Activated naive CD8-positive, alpha-beta T cell treated with anti-CD3 and anti-CD28 coated beads for 36 hours (primary cell): ENCODE measurements at places on chromosomes 12 and 14.

- H3K27me3 ChIP-seq, result peaks cover 21% of the 10 kb centered on the region
- H3K36me3 ChIP-seq, result no peaks in the 10 kb centered on the region
- H3K4me3 ChIP-seq, result no peak overlapping the region
- no peak overlapping the region for H3K27ac ChIP-seq
- H3K4me1 ChIP-seq, result no peaks in the 10 kb centered on the region
These were observed 664.7 kb downstream of the NRXN3 start for GRCh38 chr14:78834766-78835451.

DNA sequence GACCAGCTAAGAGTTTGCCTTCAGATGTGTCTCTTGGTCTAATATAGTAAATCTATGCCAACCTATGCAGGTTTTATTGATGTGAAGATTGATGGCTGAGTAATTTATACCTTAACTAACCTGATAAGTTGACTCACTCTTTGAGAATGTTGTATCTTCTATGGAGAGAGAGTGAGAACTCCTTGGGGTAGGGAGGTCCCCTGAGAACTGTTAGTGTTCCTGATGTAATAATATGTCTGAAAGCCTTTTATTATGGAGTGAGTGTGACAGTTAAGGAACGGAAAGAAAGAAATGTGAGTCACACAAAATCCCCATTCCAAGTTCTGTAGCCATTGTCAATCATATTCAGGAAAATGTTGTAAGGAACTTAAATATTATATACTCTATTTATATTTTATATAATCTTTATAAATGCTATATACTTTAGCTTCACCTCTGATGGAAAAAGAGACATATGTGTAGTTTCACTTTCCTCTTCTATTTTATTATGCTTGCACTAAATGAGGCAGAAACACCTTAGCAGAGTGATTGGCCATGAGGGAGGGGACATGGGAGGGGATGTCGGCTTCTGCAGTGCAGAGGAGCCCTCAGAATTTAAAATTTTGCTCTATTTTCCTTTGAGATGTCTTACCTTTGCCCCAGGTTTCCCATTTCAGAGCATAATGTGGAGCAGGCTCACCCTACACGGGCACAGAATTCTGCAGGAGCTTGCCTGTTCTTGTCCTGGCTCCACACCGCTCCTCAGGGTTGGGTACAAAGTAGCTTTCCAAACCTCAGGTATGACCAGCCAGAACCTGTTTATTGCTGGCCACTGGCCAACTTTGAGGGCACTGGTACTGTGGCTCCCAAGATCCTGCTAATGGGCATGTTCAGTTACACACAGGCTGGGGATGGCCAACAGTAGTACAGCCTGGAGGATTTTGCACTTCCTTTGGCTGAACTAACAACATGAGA, 57.7 kb downstream of the ARF6 start:
- H3K36me3 ChIP-seq, result peaks cover 5% of the 10 kb centered on the region
- DNase-seq, result no peak
- H3K4me3 ChIP-seq, result no peak overlapping the region
- H3K27ac ChIP-seq, result peak overlapping the region; percentile 67

GRCh38 chr12:127280393-127281275, 986.3 kb upstream of the TMEM132C start:
- peaks cover 36% of the 10 kb centered on the region for H3K27me3 ChIP-seq
- no peaks in the 10 kb centered on the region for H3K36me3 ChIP-seq
- H3K27ac ChIP-seq, result no peak overlapping the region

- H3K27me3 ChIP-seq, result no peaks in the 10 kb centered on the region
- DNase-seq, result no peak
- H3K36me3 ChIP-seq, result peaks cover 23% of the 10 kb centered on the region
- no peak overlapping the region for H3K27ac ChIP-seq
- no peak overlapping the region for H3K4me3 ChIP-seq
These were observed 107.5 kb downstream of the DAAM1 start for GRCh38 chr14:59295951-59296350.

DNA sequence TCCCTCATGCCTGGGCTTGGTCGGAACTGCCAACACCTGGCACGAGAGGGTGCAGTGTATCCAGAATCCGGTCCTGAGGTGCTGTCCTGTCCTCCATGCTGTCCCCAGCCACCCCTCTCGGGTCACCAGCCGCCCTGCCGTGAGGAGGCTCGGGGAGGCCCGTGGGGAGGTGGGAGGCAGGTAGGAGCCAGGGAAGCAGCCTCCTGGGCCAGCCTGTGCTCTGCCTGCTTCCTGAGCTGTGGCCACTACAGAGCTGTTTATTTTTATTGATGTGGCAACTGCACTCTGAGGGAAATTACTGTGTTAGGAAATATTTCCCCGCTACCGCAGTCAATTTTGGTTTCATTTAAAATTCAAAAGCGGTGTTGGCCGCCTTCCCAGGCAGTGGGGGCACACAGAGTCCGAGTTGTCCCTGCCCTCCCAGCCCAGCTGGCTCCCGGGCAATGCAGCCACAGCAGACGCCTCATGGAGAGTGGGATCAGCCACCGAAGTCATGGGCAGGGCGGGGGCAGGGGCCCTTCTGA, 18.3 kb downstream of the NOC4L start:
- peak; percentile 23 for DNase-seq
- no peak overlapping the region for H3K4me3 ChIP-seq
- no peak overlapping the region for H3K27ac ChIP-seq
- H3K36me3 ChIP-seq, result no peaks in the 10 kb centered on the region
- peaks cover 6% of the 10 kb centered on the region for H3K4me1 ChIP-seq

DNA sequence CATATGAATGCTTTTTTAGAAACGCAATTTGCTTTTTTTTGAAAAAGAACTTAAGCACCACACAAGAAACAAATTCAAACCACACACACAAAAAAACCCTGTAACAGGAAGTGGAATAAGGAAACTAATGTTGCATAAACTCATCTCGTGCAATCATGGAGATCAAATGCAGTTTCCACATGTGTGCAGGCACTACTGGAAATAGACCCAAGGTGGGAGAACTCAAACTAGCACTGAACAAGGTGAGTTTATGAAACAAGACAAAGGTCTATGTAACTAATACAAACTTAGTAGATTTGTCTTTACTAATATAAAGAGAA, 17.5 kb downstream of the NIN start:
- no peak for DNase-seq
- H3K27me3 ChIP-seq, result no peaks in the 10 kb centered on the region
- peak overlapping the region; percentile 66 for H3K4me3 ChIP-seq
- peaks cover 49% of the 10 kb centered on the region for H3K4me1 ChIP-seq
- peaks cover 33% of the 10 kb centered on the region for H3K36me3 ChIP-seq

GRCh38 chr12:45017916-45018315, 33.0 kb downstream of the DBX2 start:
- DNase-seq, result no peak
- H3K27ac ChIP-seq, result no peak overlapping the region
- H3K36me3 ChIP-seq, result no peaks in the 10 kb centered on the region
- no peaks in the 10 kb centered on the region for H3K4me1 ChIP-seq

GRCh38 chr14:21168055-21168454, 12.2 kb upstream of the OR5AU1 start:
- no peak overlapping the region for H3K4me3 ChIP-seq
- DNase-seq, result no peak
- H3K27me3 ChIP-seq, result peaks cover 33% of the 10 kb centered on the region

DNA sequence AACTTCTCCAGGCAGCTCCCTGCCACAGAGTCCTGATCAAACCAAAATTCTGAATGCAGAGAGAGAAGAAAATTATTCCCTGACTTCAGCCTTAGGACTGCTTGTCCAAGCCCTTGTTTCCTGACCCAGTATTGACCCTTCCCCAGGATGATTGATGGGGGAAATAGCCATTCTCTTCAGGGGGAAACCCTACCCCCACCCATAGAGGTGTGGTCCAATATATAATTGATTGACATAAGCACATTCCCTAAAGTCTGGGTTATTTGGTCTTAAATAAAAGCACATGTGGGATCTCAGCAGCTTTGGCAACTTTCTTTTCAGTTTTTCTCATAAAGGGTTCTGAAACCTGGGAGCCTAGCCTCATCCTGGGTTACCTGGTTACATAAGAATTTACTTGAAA, 201.2 kb upstream of the DDHD1 start:
- H3K36me3 ChIP-seq, result peaks cover 2% of the 10 kb centered on the region
- H3K4me3 ChIP-seq, result no peak overlapping the region
- DNase-seq, result no peak
- H3K4me1 ChIP-seq, result peaks cover 3% of the 10 kb centered on the region
- no peaks in the 10 kb centered on the region for H3K27me3 ChIP-seq

GRCh38 chr14:21525571-21525961, 580 bp downstream of the SALL2 start:
- H3K4me3 ChIP-seq, result peak overlapping the region; percentile 81
- peaks cover 20% of the 10 kb centered on the region for H3K4me1 ChIP-seq
- no peaks in the 10 kb centered on the region for H3K27me3 ChIP-seq
- no peak overlapping the region for H3K27ac ChIP-seq

GRCh38 chr14:106141242-106142220, 615.1 kb downstream of the TMEM121 start:
- peak; percentile 56 for DNase-seq
- peaks cover 9% of the 10 kb centered on the region for H3K4me1 ChIP-seq
- H3K4me3 ChIP-seq, result no peak overlapping the region

- no peaks in the 10 kb centered on the region for H3K27me3 ChIP-seq
- H3K4me1 ChIP-seq, result no peaks in the 10 kb centered on the region
- no peak overlapping the region for H3K27ac ChIP-seq
- no peak overlapping the region for H3K4me3 ChIP-seq
These were observed 490.9 kb upstream of the MIS18BP1 start for GRCh38 chr14:45743884-45744283.

DNA sequence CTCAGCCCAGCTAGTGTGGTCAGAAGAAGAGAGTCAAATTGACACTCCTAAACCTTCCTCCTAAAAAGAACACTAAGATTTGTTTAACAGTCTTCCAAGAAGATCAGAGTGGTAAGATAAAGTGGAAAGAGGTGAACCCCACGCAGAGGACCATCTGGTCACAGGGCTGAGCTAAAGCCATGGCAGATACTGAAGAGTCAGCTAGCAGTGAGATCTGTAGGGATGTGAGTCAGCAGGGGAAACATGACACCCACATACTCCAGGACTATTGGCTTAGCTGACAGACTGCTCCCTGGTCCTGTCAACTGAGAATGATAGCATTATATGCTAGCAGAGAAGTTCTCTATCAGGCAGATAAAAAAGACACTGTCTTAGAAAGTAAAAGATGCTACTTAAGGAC, 269.4 kb upstream of the ALG10 start:
- no peaks in the 10 kb centered on the region for H3K4me1 ChIP-seq
- no peak for DNase-seq
- H3K4me3 ChIP-seq, result no peak overlapping the region
- H3K27ac ChIP-seq, result no peak overlapping the region

DNA sequence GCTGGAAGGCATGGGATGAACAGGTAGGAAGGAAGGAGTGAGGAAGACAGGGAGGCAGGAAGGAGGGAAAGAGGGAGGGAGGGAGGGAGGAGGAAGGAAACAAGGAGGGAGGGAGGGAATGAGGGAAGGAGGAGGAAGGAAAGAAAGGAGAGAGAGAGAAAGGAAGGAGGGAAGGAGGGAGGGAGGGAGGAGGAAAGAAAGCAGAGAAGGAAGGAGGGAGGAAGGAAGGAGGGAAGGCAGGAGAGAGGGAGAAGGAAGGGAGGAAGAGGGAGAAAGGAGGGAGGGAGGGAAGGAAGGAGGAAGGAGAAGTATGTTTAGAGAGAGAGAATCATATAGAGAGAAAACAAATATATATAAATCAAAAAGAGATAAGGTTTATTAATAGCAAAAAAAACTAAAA, 175.9 kb upstream of the FOXN3 start:
- no peak overlapping the region for H3K4me3 ChIP-seq
- H3K4me1 ChIP-seq, result peaks cover 38% of the 10 kb centered on the region
- H3K27ac ChIP-seq, result no peak overlapping the region
- no peak for DNase-seq
- H3K36me3 ChIP-seq, result peaks cover 65% of the 10 kb centered on the region

GRCh38 chr12:85575120-85576096, 260.8 kb downstream of the RASSF9 start:
- no peaks in the 10 kb centered on the region for H3K4me1 ChIP-seq
- no peaks in the 10 kb centered on the region for H3K36me3 ChIP-seq
- no peak overlapping the region for H3K27ac ChIP-seq
- H3K4me3 ChIP-seq, result no peak overlapping the region
- H3K27me3 ChIP-seq, result no peaks in the 10 kb centered on the region

DNA sequence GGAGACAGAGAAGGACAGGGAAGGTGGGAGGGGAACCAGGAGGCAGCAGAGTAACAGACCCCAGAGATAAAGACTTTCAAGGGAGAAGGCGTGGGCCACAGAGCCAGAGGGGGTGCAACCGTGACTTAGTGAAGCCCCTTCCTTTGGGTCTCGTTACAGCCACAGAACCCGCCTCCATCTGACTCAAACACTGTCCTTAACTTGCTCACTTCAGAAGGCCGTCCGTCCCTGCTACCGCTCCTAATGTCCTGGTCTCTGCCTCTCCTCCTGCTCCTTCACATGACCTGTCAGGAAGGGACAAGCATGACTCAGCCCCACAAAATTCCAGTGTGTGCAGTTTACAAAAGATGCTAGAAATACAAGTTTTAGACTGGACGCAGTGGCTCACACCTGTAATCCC, 18.0 kb downstream of the RIMBP2 start:
- no peak overlapping the region for H3K27ac ChIP-seq
- no peaks in the 10 kb centered on the region for H3K36me3 ChIP-seq
- no peaks in the 10 kb centered on the region for H3K4me1 ChIP-seq
- no peak for DNase-seq

GRCh38 chr12:53097564-53098353, at the start of gene IGFBP6:
IGFBP6 (plus strand) TSS chr12:53097667; CDS start chr12:53097718, 51 bp downstream.
- H3K27me3 ChIP-seq, result peaks cover 5% of the 10 kb centered on the region
- H3K4me3 ChIP-seq, result peak within 1 kb of the TSS; percentile 76
- peaks cover 41% of the 10 kb centered on the region for H3K4me1 ChIP-seq
- peak; percentile 74 for DNase-seq

DNA sequence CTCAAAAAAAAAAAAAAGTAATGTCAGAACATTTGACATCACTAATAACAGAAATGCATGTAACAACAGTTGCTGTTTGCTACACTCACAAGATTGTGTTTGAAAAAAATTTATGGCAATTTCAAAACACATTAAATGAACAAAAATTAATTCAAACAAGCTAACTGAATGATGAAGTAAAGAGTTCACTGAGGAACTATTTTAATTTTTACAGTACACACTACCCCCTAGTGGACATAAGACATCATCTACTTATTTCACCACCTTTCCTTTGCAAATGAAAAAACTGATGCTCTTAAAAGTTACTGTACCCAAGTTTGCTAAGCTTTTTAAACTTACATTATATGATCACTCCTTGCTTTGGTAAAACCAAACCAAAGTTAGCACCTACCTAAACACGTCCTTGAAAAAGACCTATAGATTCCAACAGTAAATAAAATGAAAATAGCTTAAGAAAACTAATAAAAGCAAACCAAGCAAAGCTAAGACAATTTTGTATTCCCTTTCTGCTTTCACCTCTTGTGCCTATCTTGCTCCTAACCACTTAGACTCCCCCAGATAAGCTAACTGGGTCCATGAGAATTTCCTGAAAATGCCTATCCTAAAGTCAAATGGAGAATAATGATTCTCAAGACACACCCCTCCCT, 22.2 kb downstream of the UBE2N start:
- peaks cover 82% of the 10 kb centered on the region for H3K4me1 ChIP-seq
- no peaks in the 10 kb centered on the region for H3K27me3 ChIP-seq
- H3K4me3 ChIP-seq, result no peak overlapping the region
- peaks cover 11% of the 10 kb centered on the region for H3K36me3 ChIP-seq
- no peak overlapping the region for H3K27ac ChIP-seq
